ENCODE measurements at places on chromosomes 1 and 21.

GRCh38 chr1:206947255-206947654 lies 989 bp upstream of the PIGR start:
- DNase-seq: no peak

DNA sequence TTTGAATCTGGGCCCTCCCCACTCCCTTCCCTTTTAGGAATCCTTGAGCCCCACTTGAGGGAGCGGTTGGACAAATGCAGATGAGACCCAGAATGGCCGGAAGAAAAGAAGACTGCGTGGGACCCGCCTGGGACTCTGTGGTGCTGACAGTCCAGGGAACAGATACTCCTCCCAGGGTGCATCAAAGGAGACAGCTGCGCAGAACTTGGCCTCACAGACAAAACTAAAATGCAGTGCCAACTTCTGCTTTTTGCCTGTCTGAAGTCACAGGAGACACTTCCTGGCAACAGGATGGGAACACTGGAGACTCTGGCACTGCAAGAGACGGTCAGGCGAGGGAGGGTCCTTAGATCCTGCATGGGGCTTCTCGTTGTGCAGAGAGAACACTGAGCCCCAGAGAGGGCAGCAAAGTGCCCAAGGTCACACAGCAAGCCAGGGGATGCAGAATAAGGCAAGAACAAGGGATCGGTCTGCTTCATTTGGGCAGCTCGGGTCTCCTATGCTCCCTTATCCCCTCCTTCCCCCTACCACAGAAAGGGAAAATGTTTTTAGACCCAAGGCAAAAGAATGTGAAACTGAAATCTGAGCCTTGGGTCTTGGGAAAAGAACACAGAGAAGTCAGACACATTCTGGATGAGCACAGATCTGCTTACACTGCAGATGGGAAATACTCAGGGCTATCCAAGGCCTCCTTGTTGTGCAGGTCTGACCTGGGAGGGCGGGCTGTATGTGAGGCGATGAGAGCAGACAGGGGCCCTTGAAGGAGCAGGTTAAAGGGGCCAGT lies 182.4 kb downstream of the TRABD2B start:
- DNase-seq: no peak

DNA sequence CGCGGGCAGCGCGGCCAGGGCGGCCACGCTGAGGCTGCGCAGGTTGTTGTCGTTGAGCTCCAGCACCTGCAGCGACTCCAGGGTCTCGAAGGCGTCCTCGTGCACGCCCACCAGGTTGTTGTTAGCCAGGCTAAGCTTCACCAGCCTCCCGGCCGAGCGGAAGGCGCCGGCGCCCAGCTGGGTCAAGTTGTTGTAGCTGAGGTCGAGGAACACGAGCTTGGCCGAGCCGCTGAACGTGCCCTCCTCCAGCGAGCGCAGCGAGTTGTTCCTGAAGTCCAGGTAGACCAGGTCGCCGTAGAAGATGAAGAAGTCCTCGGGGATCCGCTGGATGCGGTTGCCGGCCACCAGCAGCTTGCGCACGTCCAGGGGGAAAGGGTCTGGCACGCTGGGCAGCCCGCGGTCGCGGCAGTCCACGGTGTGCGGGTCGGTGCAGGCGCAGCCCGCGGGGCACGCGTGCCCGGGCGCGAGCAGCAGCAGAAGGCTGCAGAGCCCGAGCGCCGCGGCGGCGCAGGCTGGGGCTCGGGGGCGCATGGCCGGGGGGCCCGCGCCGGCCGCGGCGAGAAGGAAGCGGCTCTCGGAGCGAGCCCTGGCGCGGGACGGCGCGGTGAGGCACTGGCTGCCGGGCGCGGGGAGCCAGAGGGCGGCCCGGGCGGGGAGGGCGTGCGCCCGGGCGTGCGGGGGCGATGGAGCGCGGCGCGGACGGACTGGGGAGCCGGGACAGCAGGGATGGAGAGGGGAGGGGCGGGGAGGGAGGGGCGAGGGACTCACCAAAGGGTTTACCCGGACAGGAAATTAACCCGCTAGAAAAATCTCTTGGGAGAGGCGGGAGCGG lies 524 bp downstream of the LRRC38 start:
- no peak for DNase-seq

DNA sequence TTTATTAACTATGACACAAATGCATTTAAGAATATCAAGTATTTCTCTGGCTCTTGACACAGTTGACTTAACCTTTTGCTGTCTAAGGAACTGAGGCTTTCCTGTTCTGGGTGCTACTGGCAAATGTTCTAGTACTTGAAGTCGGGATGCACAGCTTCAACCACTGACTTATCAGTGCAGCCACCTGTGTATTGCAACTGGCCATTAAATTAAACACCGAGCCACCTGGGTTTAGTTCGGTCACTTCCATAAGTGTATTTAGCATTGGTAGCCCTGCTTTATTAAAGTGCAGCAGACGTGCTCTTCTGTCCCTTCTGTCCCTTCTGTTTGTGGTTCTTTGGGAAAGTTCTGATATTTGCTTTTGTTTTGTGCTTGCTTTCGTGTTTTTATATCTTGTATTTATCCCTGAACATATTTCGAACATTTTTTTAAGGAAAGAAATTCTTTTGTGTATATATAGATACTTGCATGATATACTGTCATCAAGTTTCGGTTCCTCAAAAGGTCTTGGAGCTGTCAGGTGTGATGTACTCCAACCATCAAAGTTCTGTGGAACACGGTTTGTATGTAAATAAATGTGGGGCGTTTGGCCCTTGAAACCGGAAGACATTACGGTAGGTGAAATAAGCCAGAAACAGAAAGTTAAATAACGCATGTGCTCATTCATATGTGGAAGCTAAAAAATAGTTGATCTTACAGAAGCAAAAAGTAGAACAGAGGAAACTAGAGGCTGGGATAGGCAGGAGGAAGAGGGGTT lies 297.9 kb upstream of the GREM2 start:
- no peak for DNase-seq

DNA sequence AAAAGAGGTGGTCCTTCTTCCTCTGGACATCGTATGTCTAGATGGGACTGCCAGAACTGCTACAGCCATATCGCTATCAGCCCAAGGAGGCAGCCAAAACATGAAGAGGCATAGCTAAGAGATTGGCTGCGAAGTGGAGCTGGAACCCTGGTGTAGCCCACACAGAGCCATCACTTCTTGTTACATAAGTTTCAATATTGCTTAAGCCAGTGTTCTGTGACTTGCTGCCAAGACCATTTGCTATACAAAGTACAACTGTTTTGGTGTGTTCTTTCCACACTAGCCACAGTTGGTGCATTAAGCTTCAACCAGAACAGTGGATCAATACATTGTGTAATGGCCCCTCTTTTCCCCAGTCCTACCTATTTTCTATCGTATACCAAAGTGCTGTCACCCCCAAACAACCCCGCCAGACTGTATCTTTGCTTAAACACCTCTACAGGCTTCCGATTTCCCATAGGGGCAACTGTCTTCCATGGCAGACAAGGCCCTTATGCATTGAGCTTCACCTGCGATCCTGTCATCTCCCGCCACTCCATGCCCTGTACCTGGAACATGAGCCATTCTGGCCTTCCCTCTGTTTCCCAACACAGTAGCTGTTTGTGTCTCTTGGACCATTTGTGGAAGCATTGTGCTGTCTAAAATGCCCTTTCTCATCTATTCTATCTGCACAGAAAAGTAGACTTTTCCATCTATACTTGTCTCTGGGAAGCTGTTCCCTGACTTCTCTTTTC lies 241.8 kb downstream of the TTLL7 start:
- DNase-seq: no peak

GRCh38 chr1:204316164-204316563 lies 43.6 kb downstream of the PLEKHA6 start:
- no peak for DNase-seq

- no peak for DNase-seq
Measured at GRCh38 chr1:230792691-230793462, 45.7 kb downstream of the CAPN9 start.

- no peak for DNase-seq
Measured at GRCh38 chr1:49597436-49597835, 426.3 kb downstream of the AGBL4 start.

Measured in NCI-H774 (cell line).